ENCODE measurements at places on chromosomes 6 and 20. TPM values are rescaled to one million over a fixed set of nuclear protein-coding genes. Genes with fewer than 3 reads are reported as not detected.

The EDN1 gene
- total RNA-seq: 0.95 TPM

The PNLDC1 gene
- total RNA-seq: not detected

The RIPOR2 gene
- 93.2 TPM for total RNA-seq

The CFAP61 gene
- not detected for total RNA-seq

The OR2H2 gene
- not detected for total RNA-seq

The PYGB gene
- total RNA-seq: 35.2 TPM

The MRPL18 gene
- total RNA-seq: 17.5 TPM

The TTLL9 gene
- total RNA-seq: not detected

The HSPA1L gene
- total RNA-seq: 1.2 TPM

The F13A1 gene
- 0.41 TPM for total RNA-seq

The OPN5 gene
- total RNA-seq: not detected

The TNF gene
- 32.7 TPM for total RNA-seq

The SNTA1 gene
- total RNA-seq: 3.9 TPM

The E2F1 gene
- 1.2 TPM for total RNA-seq

The SDCBP2 gene
- 1.2 TPM for total RNA-seq

The SLC25A27 gene
- total RNA-seq: not detected

The TMEM151B gene
- not detected for total RNA-seq

The HAO1 gene
- not detected for total RNA-seq

The LST1 gene
- 13.0 TPM for total RNA-seq

The CYP21A2 gene
- total RNA-seq: 0.33 TPM

The RGL2 gene
- 28.8 TPM for total RNA-seq

The RAD21L1 gene
- total RNA-seq: not detected

The TAAR2 gene
- total RNA-seq: not detected

The CLVS2 gene
- total RNA-seq: not detected

The IL17A gene
- total RNA-seq: not detected

The PLCG1 gene
- 366 TPM for total RNA-seq

The PACSIN1 gene
- total RNA-seq: 1.7 TPM

The TGM3 gene
- not detected for total RNA-seq

The LPIN3 gene
- total RNA-seq: 0.14 TPM

The SLC17A3 gene
- 0.22 TPM for total RNA-seq

The CCN2 gene
- total RNA-seq: not detected

The SLC26A8 gene
- not detected for total RNA-seq

The POM121L2 gene
- total RNA-seq: not detected

The HLA-DQB2 gene
- 1.4 TPM for total RNA-seq

The TSHZ2 gene
- 0.76 TPM for total RNA-seq

The OPRM1 gene
- not detected for total RNA-seq

The HLA-DOA gene
- total RNA-seq: 16.2 TPM

The AKAP12 gene
- total RNA-seq: 0.03 TPM

The DEFB127 gene
- not detected for total RNA-seq

The MOCS1 gene
- total RNA-seq: 0.38 TPM

The TMC2 gene
- not detected for total RNA-seq

The BPIFA1 gene
- total RNA-seq: not detected

The PRDM1 gene
- 38.4 TPM for total RNA-seq

The GPLD1 gene
- 0.73 TPM for total RNA-seq

The C6orf52 gene
- total RNA-seq: not detected

The FILIP1 gene
- not detected for total RNA-seq
